ENCODE measurements at places on chromosomes 11 and 22.

- DNase-seq: no peak
Observed at GRCh38 chr11:11379661-11380060, 26.6 kb upstream of the CSNK2A3 start.

GRCh38 chr11:73498343-73498742 is 99.6 kb downstream of the FAM168A start:
- no peak for DNase-seq

- DNase-seq: no peak
Observed at GRCh38 chr11:48064306-48064705, 83.9 kb downstream of the PTPRJ start.

DNA sequence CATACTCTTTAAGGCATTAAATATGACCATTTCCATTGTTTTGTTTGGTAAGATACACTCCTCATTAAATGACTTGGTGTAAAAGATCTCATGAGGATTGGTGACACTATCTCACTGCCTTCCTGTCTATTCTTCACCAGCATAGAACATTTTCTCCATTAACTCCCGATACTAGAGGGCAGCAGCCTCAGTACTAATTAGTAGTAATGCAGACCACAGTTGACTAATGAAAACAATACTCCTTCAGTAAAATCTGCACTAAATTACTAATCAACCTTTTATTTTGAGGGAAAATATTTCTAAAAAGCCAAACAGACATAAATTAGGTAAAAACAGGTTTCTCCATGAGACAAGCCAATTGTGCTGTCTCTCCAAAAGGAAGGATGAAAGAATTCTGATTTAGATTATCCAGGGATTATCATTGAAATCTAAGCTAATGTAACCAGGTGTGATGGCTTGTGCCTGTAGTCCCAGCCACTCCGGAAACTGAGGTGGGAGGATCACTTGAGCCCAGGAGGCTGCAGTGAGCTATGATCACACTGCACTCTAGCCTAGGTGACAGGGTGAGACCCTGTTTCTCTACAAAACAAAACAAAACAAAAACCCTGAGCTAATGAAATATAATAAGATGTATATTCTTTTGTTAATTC is 9.4 kb downstream of the PGM2L1 start:
- peak; percentile 40 for DNase-seq

GRCh38 chr11:36657610-36658267 is 59.7 kb upstream of the RAG2 start:
- no peak for DNase-seq
